ENCODE measurements at places on chromosomes 13 and 19.
A peak's percentile ranks its signal among the peaks of the same experiment; 100 is the strongest.

DNA sequence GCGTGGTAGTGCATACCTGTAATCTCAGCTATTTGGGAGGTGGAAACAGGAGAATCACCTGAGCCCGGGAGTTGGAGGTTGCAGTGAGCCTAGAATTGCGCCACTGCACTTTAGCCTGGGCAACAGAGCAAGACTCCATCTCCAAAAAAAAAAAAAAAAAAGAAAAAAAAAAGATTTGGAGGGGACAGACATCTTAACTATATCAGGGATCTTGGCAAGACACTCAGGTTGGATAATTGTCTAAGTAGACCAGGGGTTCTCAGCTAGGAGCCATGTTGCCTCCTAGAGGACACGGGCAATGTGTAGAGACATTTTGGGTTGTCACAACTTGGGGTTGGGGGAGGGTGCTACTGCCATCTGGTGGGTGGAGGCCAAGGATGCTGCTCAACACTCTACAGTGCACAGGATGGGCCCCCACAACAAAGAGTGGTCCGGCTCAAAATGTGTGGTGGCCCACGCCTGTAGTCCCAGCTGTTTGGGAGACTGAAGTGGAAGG lies 1.9 kb upstream of the ZNF580 start:
- peak; percentile 72 for DNase-seq

DNA sequence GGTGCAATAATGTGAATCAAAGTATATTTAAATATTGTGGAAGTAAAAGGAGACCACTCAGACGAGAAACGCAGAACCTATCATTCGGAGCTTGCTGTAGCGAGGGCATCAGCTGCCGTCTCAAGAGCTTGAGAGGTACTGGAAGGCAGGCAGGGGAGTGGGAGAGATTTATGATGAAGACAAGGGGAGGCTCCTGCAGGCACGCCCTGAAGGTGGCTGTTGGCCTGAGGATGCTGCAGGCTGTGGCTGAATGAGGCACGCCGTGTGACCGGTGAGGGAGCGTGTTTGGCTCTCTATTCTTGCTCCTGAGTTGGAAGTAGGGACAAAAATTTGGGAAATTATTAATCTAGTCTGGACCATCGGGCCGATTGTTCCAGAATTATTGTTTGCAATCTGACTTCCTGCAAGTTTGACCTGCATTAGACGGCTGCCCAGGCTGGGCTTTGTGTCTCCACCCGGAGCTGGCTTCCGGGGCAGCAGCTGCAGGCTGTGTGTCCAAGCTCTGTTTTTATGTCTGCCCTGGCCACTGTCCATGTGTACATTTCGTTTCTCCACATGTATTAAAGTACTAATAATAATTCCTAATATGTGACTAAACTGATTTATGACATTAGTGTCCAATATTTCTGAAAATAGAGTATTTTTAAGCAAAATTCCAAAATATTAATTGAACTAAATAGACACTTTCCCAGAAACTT lies 91.1 kb upstream of the ANKRD10 start:
- DNase-seq: no peak

DNA sequence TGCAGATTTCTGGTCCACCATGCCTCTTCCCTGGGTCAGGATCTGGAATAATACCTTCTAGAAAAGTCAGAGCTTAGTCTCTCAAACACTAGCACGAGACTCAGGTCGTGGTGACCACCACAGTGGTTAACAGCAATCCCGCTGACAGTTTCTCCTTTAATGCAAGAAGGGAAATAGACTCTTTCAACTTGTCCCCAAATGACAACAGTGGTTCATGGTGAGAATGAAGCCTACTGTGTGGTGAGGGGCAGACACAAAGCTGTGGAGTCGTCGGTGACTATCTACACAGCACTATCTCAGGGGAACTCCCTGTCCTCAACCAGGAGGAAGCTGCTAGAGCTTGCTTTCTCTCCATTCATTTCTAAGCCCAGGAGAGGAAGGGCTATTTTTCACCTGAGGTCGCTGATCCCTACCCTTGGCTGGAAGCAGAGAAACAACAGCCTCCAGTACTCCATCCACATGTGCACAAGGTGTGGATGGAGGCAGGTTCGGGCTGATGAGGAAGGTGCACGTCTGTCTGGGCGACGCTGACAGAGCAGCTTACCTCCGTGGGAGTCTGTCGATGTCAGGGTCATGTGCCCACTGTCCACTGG lies 72.4 kb downstream of the STK24 start:
- DNase-seq: no peak

- no peak for DNase-seq
Measured at GRCh38 chr13:23175920-23176319, 4.9 kb upstream of the SGCG start.

DNA sequence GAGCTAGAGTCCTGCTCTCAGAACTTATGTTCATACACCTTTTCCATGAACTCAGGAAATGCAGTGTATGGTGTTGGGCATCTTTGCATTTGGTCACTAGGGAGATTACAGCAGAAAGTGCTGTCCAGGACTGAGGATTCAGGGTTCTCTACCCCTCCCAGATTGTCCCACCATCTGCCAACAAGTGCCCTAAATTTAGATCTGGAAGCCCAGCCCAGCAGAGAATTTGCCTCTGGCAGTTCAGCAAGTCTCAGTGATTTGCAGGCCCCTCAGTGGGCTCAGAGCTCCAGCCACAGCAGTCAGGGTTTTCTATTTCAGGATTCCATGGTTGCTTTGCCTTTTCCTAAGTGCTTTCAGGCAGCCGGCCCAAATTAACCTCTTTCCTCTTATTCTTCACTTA lies 23.4 kb downstream of the CNFN start:
- DNase-seq: no peak

GRCh38 chr13:33367171-33367895 lies 81.8 kb upstream of the STARD13 start:
- no peak for DNase-seq

DNA sequence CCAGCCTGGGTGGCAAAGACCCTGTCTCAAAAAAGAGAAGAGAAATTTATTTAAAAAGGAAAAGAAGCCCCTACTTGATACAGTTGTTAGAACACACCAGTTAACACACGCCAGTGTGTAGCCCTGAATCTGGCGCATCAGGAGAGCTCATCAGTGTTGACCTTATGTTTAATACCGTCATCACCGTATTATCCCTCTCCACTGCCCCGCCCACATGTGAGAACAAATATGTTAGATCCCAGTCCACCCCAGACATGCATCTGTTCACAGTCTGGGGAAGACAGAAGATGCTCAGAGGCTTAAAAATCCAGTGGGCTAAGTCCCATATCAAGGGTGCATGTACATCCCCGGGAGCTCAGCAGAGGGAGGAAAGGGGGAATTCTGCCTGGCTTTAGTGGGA lies 155.2 kb downstream of the DPF1 start:
- no peak for DNase-seq

Measured in activated T-cell treated with anti-CD3 and anti-CD28 coated beads, Interleukin-2, amount 50 U/mL, for 24 hours (primary cell).